ENCODE measurements at places on chromosomes 2 and 18.

DNA sequence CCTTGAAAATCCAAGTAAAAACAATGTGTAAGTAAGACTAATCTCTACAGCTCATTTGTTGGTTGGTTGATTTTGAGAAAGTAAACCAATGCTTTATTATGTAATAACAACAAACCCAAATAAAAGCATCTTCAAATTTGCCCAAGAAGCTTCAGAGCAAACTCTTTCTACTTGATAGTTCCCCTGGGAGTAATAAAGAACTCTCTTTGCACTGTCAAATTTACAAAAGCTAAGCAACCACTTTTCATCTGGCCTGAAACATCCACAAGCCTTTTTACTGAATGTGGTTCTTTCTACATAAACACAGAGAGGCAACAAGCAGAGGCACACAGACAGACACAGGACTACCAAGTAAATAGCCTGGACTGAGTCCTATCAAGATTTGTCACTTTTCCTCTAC, 28.8 kb upstream of the CACNB4 start:
- DNase-seq, result no peak

- no peak for DNase-seq
Observed at GRCh38 chr2:179882851-179883806, 21.7 kb upstream of the ZNF385B start.

DNA sequence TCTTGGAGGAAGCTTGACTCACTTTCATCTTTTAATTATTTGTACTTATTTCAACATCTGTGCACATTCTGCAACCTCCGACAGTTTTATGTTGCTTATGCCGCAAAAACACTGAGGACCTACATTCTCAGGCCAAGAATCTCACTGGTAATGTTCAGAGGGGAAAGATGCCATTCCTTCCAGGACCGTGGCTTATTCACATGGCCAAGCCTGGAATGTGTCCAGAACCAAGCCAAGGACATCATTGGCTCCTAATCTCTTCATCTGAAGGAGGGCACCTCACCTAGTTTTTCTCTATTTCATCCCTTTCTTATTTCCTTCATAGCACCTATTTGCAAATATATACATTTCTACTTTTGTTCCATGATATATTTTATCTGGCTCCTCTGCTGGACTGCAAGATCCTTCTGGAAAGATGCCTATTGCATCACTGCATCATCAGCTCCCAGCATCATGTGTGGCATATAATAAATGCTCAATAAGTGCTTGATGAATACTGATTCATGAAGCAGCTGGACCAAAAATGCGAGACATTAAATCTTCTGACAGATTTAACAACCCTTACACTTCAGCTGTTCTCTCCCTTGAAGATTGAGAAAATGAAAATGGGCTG, 377.1 kb downstream of the TNS1 start:
- no peak for DNase-seq

DNA sequence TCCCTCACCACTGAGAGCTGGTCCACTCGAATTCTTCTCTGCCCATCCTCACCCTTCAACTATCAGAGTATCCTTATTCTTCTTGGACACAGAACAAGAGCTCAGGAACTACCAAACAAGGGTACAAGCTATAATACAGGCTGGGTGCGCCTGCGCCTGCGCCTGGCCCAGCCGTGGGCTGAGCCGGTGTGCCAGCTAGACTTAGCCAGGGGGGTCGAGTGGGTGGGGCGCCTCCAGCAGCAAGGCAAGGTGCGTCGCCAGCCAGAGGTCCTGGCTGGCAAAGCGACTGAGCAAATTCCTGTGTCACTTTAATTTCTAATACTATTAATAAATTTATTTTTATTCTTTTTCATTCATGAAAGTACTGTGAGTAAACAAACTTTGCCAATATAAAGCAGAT, 1072.6 kb upstream of the PIK3C3 start:
- DNase-seq, result no peak

GRCh38 chr18:26342646-26343045, 116.4 kb downstream of the TAF4B start:
- no peak for DNase-seq

DNA sequence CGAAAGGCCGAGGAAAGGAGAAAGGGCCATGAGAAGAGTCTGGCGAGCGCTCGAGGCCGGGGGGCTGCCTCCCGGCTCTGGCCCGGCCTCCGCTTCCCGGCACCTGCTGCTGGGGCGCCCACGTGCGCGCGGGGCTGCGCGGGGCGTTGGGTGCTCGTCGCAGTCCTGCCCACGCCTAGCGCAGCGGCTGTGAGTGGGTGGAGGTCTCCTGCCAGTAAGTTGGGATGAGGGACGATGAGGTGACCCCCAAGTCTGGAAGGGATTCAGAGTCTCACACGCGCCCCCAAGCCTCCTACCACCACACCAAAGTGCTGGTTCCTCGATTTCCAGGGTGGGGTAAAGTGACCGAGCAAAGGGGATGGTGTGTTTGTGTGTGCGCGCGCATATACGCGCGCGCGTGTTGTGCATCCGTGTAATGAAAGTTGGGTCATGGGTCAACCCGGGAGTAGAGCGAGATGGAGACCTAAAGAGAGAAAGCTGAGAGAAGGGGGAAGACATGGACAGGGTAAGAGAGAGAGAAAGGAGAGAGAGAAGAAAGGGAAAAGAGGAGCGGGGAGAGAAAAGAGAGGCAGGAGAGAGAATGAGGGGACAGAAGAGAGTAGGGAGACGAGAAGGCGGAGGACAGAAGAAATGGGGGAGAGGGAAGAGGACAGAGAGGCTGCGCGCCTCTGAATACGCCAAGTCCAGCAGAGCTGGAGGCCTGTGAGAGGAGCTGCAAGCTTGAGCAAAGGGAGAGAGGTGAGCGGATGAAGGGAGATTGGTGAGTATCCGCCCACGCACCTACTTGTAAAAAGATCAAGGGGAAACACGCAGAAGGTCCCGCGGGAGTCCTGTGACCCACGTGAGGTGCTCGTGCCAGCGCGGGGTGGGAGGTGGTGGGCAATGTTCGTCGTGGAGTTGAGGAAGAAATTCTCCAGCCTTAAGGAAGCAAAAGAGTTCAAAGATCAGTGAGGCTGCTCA, 1.7 kb upstream of the NETO1 start:
- DNase-seq, result no peak

- DNase-seq, result no peak
Observed at GRCh38 chr2:151422917-151423439, 13.3 kb downstream of the RIF1 start.

DNA sequence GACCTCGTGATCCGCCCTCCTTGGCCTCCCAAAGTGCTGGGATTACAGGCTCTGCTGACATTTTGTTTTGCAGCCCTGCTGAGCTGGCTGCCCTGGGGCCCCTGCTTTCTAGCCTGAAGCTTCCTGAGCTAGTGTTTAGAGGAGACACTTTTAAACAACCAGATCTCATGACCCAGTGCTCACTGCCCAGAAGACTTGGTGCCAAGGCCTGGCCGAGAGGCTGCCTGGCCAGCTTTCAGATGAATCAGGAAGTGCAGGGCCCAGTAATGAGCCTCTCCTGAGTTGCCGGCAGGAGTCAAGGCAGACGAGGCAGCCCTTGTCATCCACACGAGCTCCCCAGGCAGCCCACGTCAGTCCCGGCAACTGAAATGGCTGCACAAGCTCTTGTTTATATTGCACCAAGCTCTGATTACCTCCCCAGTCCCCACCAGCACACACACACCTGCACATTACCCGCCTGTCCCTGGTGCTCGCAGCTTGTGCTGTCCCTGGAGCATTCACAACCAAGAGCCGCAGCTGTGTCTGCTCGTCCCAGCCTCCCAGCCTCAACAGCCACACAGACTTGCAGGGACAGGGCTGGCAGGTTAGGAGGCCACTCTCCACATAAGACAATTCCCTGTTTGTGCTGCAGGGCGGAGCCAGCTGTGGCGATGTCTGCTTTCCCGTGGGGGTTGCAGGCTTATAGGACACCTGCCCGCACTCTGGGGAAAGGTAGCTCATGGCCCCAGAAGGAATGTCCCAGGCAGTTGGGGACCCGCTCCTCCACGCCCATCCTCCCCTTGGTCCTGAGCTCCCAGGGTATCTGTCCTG, 331.2 kb upstream of the MYT1L start:
- DNase-seq, result no peak

DNA sequence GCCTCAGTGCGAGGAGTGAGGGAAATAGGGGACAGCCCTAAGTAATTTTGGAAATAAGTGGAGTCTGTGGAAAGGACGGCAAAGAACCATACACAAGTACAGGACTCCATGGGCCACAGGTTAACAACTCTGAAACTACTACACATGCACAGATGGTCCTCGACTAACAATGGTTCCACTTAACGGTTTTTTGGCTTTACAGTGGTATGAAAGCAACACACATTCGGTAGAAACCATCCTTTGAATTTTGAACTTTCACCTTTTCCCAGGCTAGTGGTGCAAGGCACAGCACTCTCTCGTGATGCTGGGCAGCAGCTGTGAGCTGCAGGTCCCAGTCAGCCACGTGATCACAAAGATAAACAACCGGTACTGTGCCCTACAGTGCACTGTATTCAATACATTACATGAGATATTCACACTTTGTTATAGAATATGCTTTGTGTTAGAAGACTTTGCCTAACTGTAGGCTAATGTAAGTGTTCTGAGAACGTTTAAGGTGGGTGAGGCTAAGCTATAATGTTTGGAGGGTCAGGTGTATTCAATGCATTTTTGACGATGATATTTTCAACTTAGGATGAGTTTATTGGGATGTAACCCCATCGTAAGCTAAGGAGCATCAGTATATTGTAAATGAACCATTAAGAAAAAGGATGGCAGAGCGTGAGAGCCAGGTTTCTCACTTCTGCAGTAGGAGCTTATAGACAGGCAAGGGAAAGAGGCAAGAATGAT, 44.6 kb downstream of the TBC1D8 start:
- no peak for DNase-seq

GRCh38 chr2:199470361-199470671, 12.6 kb upstream of the SATB2 start:
- DNase-seq, result no peak

- DNase-seq, result no peak
Observed at GRCh38 chr18:79405019-79405780, 9.5 kb downstream of the NFATC1 start.

GRCh38 chr2:1899396-1899730, 155.0 kb upstream of the PXDN start:
- no peak for DNase-seq

- DNase-seq, result no peak
Observed at GRCh38 chr18:49446481-49446880, 14.0 kb downstream of the DYM start.

GRCh38 chr18:22838221-22838620, 94.9 kb upstream of the RBBP8 start:
- DNase-seq, result no peak

DNA sequence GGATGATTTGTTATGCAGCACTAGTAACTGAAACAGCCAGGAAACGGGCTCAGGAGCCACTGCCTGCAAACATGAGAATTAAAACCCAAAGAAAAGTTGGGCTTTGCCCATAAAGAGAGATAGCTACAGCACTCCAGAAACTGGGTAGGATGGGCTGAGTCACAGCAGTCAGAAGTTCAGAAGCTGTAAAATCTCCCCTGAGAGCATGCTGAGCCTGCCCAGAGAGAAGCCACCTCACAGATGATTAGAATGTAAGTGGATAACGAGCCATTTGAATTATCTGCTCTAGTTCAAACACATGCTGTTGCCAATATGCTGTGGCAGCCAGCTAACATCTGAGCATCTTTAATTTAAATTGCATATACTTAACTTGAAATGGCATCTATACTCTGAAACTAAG, 388.1 kb upstream of the ACVR2A start:
- no peak for DNase-seq

DNA sequence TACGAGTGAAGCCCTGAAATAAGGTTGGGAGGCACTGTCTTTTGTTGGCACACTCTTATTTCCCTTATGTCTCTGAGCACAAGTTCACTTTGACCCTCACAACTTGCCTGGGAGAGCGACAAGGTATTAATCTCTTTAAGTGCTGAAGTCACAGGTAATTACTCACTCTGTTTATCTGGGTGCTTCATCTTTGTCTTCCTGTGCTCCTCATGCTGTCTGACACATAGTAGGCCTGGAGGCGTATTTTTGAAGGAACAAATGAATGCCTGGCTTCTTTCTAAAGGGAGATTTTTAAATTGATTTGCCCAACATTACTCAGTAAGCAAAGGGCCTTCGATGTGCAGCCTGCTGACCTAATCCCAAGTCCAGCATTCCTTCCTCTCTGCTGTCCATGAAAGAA, 507.1 kb upstream of the TNP1 start:
- no peak for DNase-seq

DNA sequence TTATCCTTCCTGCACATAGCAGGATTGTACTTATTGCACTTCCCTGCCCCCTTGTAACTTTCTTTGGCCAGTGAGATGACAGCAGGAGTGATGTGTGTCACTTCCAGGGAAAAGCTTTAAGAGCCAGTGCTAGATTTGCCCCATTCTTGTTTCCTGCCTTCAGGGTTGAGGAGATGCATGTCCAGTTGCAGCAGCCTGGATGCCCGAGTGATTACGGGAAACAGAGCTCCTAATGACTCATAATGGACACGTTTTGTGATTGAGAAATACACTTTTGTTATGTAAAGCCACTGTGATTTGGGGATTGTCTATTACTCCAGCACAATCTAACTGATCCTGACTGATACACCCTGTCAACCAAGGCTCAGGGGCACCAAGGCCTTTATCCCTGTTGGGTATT, 5.0 kb upstream of the TET3 start:
- DNase-seq, result no peak

- DNase-seq, result no peak
Observed at GRCh38 chr2:134900151-134900550, 18.5 kb upstream of the CCNT2 start.
